Regular cardiac myocyte (primary cell): ENCODE measurements at places on chromosomes 3 and 15. TPM values are rescaled to one million over a fixed set of nuclear protein-coding genes. Genes with fewer than 3 reads are reported as not detected.

The ACTRT3 gene
- 3.1 and 4.4 TPM in 2 replicates for total RNA-seq

The POLG gene
- 79.8 and 108 TPM in 2 replicates for total RNA-seq

The TLR9 gene
- not detected in 2 replicates for total RNA-seq

The NOX5 gene
- under 0.01 and 0.28 TPM in 2 replicates for total RNA-seq

The BDH1 gene
- 1.4 and 1.5 TPM in 2 replicates for total RNA-seq

The TYRO3 gene
- 3.4 and 5.9 TPM in 2 replicates for total RNA-seq

The IL17RB gene
- under 0.01 TPM in 1 of 2 replicates, not detected in the other for total RNA-seq

The MPI gene
- total RNA-seq, result 63.1 and 73.9 TPM in 2 replicates

The TMCO5A gene
- total RNA-seq, result not detected in 2 replicates

The TPRG1 gene
- 0.38 and 0.56 TPM in 2 replicates for total RNA-seq

The CSPG5 gene
- total RNA-seq, result 0.19 and 0.28 TPM in 2 replicates

The GOLGA8R gene
- total RNA-seq, result 1.9 and 4.8 TPM in 2 replicates

The OXTR gene
- total RNA-seq, result 15.0 and 29.9 TPM in 2 replicates

The SERPINI2 gene
- not detected in 2 replicates for total RNA-seq

The TMEM40 gene
- total RNA-seq, result not detected in 2 replicates

The HEG1 gene
- total RNA-seq, result 67.9 and 146 TPM in 2 replicates

The MUC20 gene
- 0.28 and 0.38 TPM in 2 replicates for total RNA-seq

The IGF2BP2 gene
- total RNA-seq, result 28.6 and 36.1 TPM in 2 replicates

The GOLGA8K gene
- 0.28 TPM in 1 of 2 replicates, not detected in the other for total RNA-seq

The DUOX1 gene
- total RNA-seq, result under 0.01 TPM in 2 replicates

The SRP14 gene
- 158 and 237 TPM in 2 replicates for total RNA-seq

The NANOGP8 gene
- not detected in 2 replicates for total RNA-seq

The ZNF148 gene
- total RNA-seq, result 31.4 and 46.2 TPM in 2 replicates

The STRIT1 gene
- not detected in 2 replicates for total RNA-seq

The ABI3BP gene
- 26.6 and 121 TPM in 2 replicates for total RNA-seq

The ZNF385D gene
- 0.85 and 0.96 TPM in 2 replicates for total RNA-seq

The TM6SF1 gene
- 0.85 and 0.96 TPM in 2 replicates for total RNA-seq

The AHSG gene
- not detected in 2 replicates for total RNA-seq

The GABRB3 gene
- 0.19 and 0.28 TPM in 2 replicates for total RNA-seq

The CHRNB4 gene
- not detected in 2 replicates for total RNA-seq

The GREM1 gene
- 84.7 and 543 TPM in 2 replicates for total RNA-seq

The IP6K1 gene
- total RNA-seq, result 27.6 and 39.5 TPM in 2 replicates

The CCDC13 gene
- total RNA-seq, result 0.19 TPM in 1 of 2 replicates, not detected in the other

The ADGRG7 gene
- total RNA-seq, result not detected in 2 replicates

The SHC4 gene
- 3.5 and 6.5 TPM in 2 replicates for total RNA-seq

The IL5RA gene
- not detected in 2 replicates for total RNA-seq

The PPIB gene
- 1,403 and 1,545 TPM in 2 replicates for total RNA-seq

The XIRP1 gene
- total RNA-seq, result under 0.01 TPM in 1 of 2 replicates, not detected in the other

The IGSF10 gene
- under 0.01 and 0.19 TPM in 2 replicates for total RNA-seq

The MAP1A gene
- total RNA-seq, result 39.5 and 44.3 TPM in 2 replicates

The KAT2B gene
- total RNA-seq, result 5.6 and 11.3 TPM in 2 replicates

The TAGLN3 gene
- total RNA-seq, result 0.85 and 8.6 TPM in 2 replicates

The TF gene
- total RNA-seq, result 0.28 TPM in 1 of 2 replicates, not detected in the other

The GOLGA6L10 gene
- total RNA-seq, result under 0.01 and 0.19 TPM in 2 replicates

The AZI2 gene
- 61.2 and 134 TPM in 2 replicates for total RNA-seq

The RBPMS2 gene
- total RNA-seq, result not detected in 2 replicates

The SUSD5 gene
- 11.3 and 20.7 TPM in 2 replicates for total RNA-seq

The CLDN18 gene
- not detected in 2 replicates for total RNA-seq

The STX19 gene
- under 0.01 TPM in 1 of 2 replicates, not detected in the other for total RNA-seq

The ATP2B2 gene
- not detected in 2 replicates for total RNA-seq

The UROC1 gene
- total RNA-seq, result not detected in 2 replicates

The FSIP1 gene
- total RNA-seq, result 1.3 and 2.8 TPM in 2 replicates

The LMAN1L gene
- total RNA-seq, result not detected in 2 replicates
